Stimulated activated CD4-positive, alpha-beta T cell treated with anti-CD3 and anti-CD28 coated beads, Interleukin-15, amount 100 ng/mL, for 48 hours (primary cell): ENCODE measurements at places on chromosomes 12 and 14.

- no peak for DNase-seq
Observed at GRCh38 chr14:104659764-104660523, 29.5 kb upstream of the INF2 start.

DNA sequence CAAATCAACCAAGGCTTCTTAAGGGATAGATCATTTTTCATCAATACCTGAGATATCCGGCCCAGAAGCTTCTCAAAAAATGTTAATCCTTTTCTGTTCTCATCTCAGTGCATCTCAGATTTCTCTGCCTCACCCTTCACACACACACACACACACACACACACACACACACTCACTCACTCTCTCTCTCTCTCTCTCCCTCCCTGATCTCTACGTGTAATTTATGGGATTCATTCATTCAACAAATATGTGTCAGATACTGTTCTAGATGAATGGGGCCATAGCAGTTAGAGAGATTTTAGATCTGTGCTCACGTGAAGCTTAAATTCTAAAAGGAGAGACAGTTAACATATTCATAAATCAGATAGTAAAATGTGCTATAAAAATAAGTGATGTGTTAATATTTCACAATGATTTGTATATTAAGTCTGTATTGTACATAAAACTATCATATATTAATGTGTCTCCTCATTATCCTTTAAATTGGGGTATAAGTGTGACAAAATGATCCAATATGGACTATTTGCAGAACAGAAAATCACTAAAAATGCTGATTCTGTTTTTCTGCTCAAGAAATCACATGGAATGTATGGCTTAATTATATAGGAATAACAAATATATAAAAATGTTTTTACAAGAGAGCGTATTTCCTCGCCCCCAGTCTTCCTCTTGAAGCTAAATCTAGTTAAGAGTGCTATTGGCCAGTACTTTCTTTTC lies 7.3 kb upstream of the FRMD6 start:
- DNase-seq, result no peak

GRCh38 chr14:83356080-83356479 lies 1822.4 kb upstream of the SEL1L start:
- no peak for DNase-seq

DNA sequence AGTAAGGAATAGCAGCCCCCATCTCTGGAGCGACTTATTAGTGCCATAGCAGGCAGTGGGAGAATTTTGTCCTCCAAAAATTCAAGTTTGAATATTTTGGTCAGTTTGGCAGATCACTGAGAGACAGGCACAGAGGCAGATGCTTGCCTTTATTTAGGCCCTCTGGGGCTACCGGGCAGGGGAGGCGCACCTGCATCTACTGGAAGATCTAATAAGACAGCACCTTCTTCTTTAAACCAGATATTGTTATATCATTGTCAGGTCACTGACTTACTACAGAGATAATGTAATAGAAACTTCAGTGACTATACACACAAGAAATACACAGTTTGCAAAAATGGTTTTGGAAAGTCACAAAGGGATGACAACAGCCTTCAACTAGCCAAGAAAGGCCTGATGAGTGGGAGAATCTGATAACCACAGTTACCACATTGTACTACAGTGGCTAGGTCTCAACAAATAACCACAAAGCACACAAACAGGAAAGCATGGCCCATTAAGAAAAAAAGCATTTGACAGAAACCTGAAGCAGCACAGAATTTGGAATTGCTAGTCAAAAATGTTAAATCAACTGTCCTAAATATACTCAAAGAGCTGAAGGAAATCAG lies 56.8 kb downstream of the CDK17 start:
- DNase-seq, result no peak

GRCh38 chr12:115103884-115104883 lies 420.2 kb upstream of the TBX3 start:
- DNase-seq, result no peak

DNA sequence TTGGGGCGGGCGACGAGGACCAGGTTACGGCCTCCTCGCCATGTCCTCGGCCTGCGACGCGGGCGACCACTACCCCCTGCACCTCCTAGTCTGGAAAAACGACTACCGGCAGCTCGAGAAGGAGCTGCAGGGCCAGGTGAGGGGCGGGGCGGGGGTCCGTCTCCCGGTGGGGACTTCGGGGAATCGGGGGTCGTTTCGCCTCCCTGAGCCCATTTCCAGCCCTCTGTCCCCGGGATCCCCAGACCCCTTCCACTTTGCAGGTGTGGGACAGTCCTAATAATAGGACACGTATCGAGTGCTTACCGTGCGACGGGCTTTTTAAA lies 380 bp downstream of the ANKRD13A start:
- DNase-seq, result no peak

- no peak for DNase-seq
Observed at GRCh38 chr12:116708826-116709756, 28.8 kb downstream of the SPRING1 start.

DNA sequence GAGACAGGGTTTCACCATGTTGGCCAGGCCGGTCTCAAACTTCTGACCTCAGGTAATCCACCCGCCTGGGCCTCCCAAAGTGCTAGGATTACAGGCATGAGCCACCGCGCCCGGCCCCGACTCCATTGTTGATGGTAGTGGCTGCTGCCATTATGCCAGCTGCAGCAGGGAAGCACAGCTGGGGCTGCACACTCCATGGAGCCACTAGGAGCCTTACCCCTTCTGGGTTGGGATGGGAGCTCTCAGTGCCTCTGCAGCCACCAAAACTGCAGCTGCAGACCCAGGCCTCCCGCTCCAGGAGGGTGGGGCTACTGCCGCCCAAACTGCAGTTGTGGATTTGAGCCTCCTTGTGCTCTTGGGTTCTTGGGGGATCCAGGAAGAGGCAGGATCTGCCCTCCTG lies 25.9 kb downstream of the TCHP start:
- DNase-seq, result no peak

GRCh38 chr14:22847661-22848341 lies 11.4 kb downstream of the MMP14 start:
- no peak for DNase-seq

DNA sequence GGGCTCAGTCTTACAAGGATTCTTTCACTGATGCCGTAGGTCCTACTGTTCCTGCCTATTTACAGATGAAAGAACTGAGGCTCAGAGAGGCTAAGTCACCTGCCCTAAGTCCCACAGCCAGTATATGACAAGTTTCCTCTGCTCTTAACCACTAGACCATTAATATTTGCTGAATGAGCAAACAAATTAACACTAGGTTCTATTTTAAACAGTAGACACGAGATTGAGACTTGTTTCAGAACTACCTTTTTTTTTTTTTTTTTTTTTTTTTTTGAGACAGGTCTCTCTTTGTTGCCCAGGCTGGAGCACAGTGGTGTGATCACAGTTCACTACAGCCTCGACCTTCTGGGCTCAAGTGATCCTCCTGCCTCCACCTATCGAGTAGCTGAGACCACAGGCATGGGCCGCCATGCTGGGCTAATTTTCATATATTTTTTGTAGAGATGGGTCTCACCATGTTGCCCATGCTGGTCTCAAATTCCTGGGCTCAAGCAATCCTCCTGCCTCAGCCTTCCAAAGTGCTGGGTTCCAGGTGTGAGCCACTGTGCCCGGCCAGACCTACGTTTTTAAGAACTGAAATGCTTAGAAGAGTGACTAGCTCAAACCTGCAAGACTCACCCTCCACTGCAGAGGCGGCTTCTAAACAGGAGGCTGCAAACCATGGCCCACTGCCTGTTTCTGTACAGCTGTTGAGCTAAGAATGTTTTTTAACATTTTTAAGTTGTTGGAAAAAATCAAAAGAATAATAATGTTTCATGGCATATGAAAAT lies 12.9 kb downstream of the SYNE3 start:
- DNase-seq, result no peak

GRCh38 chr12:110932046-110932445 lies 11.7 kb upstream of the MYL2 start:
- no peak for DNase-seq

DNA sequence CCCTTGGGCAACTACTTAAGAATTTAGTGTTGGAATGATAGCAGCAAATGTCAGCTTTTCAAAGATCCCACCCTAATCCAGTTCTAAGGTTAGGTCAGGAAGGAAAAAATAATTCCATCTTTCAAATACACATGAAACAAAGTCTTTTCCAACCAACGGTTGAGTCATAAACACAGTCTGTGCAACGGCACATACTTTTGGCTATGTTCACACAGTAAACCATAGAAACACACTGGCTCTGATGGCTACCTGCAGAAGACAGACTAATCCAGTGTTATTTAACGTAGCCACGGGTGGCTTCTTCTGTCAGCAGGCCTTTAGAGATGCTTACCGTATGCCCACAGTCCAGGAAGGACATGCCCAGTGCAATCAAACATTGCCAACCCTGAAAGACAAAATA lies 35.7 kb downstream of the HIGD1C start:
- no peak for DNase-seq

DNA sequence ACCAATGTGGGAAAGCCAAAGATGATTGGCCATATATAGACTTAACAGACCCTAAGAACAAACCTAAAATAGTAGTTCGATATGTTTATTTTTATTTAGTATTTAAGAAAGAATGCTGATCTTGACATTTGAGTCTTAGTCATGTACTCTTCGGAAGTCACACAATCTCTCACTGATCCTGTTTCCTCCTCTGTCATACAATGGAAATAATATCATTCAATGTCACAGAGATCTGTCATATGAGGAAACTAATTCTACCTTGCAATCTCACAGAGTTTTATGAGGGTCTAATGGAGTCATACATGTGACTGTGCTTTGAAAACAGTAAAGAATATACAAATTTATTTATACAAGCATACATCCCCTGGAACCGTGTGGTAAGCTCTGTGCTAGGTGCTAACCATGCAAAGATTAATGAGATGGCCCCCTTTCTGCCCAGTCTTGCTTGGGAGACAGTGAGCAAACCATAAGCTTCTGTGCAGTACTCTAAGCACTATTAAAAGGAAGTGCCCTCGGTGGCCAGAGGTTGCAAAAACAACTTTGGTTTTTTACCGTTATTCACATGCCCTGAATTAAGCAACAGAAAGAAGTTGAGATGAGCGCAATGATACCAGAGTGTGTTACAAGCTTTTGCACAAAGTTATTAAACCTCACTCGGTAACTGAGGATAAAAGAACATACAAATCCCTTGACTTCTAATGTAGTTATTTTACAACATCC lies 1.7 kb upstream of the LIN7A start:
- DNase-seq, result no peak

- DNase-seq, result no peak
Observed at GRCh38 chr14:97219431-97220017, 422.3 kb downstream of the VRK1 start.

DNA sequence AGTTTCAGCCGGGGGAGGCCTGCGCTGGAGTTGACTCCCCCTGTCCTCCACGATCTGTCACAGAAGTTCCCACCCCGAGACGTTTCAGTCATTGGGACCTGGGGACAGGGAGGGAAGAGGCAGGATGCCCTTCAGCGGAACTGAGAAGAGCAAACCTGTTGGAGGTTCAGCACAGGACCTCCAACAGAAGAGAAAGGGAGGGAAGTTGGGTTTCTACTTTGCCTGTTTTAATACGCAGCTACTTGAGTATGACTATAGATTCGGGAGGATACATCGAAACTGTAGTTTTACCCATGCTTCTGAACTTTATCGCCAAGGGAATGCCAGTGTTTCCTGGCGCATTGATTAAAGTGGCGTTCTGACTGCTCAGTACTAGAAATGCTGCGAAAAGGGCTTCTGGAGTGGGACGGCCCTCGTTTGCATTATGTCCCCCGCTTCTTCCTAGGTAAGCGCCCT lies 2.3 kb upstream of the DUSP6 start:
- no peak for DNase-seq

DNA sequence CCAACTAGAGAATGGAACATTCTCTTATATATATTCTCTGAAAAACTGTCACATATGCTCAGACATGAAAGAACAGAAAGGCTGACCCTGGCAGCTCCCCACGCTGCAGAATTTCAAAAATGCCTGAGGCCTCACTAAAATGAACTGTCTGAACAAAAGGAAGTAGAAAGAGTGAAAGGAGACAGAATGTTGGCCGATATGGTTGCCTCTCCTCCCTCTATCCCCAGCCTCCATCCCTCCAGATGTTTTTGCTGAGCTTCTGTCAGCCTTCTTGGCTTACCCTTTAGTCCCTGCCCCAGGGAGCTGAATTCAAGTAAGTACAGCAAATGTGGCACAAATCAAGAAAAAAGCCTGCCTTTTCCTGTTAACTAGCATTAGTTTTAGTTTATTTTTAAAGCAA lies 6.9 kb downstream of the SMCO2 start:
- no peak for DNase-seq

- DNase-seq, result no peak
Observed at GRCh38 chr12:2582631-2583030, 212.1 kb upstream of the FKBP4 start.

DNA sequence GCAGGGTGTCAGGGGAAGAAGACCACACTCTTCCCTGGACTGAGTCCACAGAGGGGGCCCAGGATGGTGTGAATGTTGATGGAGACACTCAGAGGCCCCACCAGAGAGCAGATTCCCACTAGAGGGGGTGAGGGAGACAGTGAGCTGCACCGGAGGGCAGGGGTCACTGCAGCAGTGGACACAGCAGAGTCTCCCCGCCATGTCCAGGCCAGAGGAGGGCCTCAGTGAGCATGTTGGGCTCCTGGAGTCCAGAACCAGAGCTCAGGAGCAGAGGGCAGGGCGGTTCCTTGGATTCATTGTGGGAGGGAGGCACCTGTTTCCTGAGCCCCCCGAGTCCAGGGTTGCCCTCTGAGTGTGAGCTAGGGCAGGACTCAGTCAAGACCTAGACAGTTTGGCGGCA lies 1.8 kb upstream of the KRT82 start:
- no peak for DNase-seq

- no peak for DNase-seq
Observed at GRCh38 chr12:78566456-78566855, 298.1 kb upstream of the SYT1 start.

DNA sequence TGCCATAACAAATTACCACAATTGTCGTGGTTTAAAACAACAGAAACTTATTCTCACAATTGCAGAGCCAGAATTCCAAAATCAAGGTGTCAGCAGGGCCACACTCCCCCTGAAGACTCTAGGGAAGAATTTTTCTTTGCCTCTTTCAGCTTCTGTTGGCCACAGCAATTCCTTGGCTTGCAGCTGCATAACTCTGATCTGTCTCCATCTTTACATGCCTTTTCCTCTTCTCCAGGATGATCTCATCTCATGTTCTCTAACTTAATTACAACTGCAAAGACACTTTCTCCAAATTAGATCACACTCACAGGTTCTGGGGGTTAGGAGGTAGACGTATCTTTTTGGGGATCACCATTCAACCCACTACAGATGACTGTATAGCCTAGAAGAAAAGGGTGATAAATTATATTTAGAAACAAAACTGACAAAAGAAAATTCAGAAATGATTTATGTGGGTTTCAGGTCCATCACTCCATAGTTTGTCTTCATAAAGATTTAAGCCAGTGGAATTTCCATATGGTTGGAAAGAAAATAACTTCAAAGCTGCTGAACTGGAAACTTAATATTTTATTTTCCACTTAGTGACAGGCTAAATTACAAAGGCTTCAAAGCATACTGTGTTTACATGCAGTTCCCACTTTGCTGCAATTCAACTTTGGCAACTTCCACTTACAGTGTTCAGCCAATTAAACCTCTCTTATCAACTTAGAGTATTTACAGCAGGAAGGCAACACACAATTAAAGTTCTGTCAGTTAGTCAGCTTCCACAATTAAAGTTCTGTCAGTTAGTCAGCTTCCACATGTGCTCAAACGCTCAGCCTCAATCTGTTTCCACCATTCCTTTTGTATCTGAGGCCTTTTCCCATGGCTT lies 213.3 kb downstream of the EPS8 start:
- DNase-seq, result no peak
